ENCODE measurements at places on chromosomes 16 and 17.

- no peak for DNase-seq
Observed at GRCh38 chr16:70160821-70161220, 12.8 kb upstream of the CLEC18C start.

DNA sequence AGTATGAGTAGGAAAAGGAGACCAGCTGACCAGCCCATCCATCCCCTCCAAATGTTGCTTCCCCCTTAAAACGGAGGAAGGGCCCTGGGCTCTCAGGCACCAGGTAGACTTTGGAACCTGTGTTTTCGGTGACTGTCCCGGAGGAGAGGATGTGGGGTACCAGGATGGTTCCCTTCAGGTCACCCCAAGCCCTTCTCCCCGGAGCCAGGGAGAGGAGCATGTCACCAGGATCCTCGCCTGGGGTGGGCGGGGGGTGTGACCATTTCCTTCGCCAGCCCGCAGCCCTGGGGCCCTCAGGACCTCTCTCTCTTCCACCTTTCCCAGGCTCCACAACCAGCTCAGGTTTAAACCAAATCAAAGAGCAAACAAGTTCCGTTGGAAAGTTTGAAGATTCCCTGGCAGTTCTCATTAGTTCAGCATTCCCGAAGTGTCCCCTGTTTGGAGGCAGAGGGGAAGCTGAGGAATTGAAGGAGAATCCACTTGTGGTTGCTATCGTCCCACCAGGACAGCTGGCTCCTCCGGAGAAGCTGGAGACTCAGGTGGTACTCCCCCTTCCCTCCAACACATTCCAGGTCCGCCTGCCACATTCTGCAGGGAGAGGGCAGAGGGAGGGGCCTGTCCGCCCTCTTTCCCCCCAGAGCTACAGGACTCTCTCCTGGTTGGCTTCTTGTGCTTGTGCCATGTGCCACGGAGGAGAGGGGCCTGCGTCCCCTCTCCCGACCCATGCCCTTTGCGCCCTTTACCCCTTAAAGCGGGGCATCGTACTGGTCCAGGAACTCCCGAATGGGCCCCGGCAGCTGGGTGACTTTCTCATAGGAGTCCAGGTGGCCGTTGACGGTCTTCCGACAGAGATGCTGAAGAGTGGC, 2.0 kb downstream of the SOCS3 start:
- no peak for DNase-seq

DNA sequence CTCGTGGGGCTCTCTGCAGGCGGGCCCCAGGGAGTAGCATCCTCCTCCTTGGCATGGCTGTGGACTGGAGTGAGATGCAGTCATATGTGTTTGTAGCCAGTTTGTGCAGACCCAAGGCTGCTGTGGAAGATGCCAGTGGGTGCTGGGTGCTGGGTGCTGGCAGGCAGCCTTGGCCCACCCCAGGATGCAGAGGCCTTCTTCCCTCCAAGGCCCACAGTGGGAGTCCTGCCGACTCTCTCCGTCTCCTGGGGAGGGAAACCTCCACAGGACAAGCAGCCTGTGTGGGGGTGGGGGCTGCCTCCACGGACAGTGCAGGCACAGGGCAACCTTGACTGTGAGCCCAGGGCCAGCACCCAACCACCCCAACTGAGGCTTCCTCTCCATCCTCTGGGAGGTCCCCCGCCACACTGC, 13.8 kb upstream of the TMEM92 start:
- DNase-seq = no peak

DNA sequence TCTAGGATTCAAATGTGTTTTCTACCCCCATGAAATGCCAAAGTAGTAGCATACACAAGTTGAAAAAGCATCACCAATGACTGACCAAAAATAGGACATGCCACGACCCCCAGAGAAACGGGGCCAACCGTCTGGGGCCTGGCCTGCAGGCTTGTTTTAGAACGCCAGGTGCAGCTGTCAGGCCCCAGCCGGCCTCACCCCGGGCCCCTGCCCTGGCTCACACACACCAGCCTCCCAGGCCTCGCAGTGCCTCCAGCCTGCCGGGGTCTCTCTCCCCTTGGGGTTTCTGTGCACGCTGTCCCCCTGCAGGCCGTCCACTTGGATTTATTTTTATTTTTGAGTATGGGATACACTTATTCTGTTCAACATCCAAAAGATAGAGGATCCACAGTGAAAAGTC, 7.9 kb downstream of the KATNB1 start:
- no peak for DNase-seq
